ENCODE measurements at places on chromosomes 7 and 10. TPM values are rescaled to one million over a fixed set of nuclear protein-coding genes. Genes with fewer than 3 reads are reported as not detected.

Gene COL17A1
- not detected for total RNA-seq

Gene CPED1
- 1.3 TPM for total RNA-seq

Gene SYNPO2L
- total RNA-seq, result not detected

Gene CLRN3
- not detected for total RNA-seq

Gene HBP1
- total RNA-seq, result 92.6 TPM

Gene CFAP46
- total RNA-seq, result 3.8 TPM

Gene EBLN1
- total RNA-seq, result not detected

Gene TFR2
- 6.6 TPM for total RNA-seq

Gene FRMPD2
- total RNA-seq, result 11.0 TPM

Gene RBM17
- 81.4 TPM for total RNA-seq

Gene CAV1
- total RNA-seq, result 5.9 TPM

Gene GIMAP1
- total RNA-seq, result 0.63 TPM

Gene NEUROD6
- 439 TPM for total RNA-seq

Gene FEZF1
- total RNA-seq, result not detected

Gene PPP1R17
- total RNA-seq, result 5.0 TPM

Gene DYNC1I1
- 197 TPM for total RNA-seq

Gene WDFY4
- total RNA-seq, result 0.94 TPM

Gene MEST
- 110 TPM for total RNA-seq

Gene PRSS37
- not detected for total RNA-seq

Gene OR2A1
- total RNA-seq, result not detected

Gene TRIL
- total RNA-seq, result 8.8 TPM

Gene TPK1
- total RNA-seq, result 10.0 TPM

Gene SFMBT2
- 12.5 TPM for total RNA-seq

Gene ANK3
- 552 TPM for total RNA-seq

Gene VPS37D
- 19.4 TPM for total RNA-seq

Gene SLC16A9
- total RNA-seq, result 9.4 TPM
